ENCODE measurements at places on chromosomes 12 and 14.

- DNase-seq, result no peak
Measured at GRCh38 chr14:34733245-34733644, 18.9 kb upstream of the CFL2 start.

DNA sequence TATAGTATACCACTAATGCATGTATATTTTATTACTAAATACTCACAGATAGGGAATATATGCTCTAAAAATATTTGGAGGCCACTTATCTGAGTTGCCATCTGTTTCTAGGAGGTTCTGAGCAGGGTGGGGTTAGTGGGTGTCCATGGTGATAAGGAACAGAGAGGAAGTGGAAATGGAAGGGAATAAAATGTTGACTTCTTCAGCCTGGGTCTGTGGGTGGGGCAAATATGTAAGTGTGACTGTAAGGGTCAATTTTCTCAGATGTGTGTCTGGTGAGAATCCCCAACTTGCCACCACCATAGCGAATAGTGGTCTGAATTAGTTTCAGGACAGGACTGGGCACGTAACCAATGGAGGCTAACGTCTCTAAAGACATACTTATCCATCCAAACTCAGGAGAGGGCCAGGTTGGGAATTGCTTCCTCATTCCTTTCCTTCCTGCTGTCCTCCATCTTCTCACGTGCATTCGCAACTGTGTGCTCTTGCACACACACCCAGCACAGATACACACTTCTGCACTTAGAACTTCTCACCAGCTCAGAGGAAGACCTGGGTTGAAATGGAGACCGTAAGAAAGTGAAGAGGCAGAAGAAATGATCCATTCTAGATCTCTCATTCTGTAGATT is 54.2 kb upstream of the GZMB start:
- DNase-seq, result no peak

DNA sequence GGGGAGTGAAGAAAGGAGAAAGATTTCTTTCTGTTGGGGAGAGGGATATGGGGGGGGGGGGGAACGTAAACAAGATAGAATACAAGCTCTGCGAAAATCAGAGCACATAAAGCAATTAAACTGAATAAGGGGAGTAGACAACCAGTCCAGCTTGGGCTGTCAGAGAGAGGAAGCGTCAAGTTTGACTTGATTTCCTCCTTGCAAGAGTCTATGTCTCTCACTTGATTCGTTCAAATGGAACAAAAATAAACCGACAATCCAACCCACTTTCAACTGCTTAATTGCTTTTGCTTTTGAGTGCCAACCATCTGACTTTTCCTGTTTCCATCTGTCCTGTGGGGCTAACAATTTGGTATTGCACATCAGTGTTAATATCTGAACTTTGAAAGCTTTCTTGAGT is 942 bp downstream of the SYT1 start:
- DNase-seq, result no peak

DNA sequence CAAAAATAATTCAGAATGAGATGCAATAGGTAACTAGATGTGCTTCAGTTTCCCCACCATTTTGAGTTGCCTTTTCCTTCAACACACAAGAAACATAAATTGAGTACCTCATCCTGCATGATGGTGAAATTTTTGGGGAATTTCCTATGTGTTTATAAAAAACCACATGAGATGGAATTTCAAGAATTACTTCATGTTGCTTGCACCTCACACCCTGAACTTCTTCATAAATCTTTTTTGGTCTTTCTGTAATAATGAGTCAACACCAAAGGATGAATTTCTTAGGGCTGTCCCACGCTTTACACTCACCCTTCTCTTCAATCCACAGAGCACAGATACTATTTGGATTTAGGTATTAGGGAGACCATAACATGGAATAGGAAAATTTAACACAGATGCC is 22.6 kb upstream of the LUM start:
- peak; percentile 80 for DNase-seq

GRCh38 chr12:28036940-28037339 is 64.4 kb upstream of the PTHLH start:
- no peak for DNase-seq

DNA sequence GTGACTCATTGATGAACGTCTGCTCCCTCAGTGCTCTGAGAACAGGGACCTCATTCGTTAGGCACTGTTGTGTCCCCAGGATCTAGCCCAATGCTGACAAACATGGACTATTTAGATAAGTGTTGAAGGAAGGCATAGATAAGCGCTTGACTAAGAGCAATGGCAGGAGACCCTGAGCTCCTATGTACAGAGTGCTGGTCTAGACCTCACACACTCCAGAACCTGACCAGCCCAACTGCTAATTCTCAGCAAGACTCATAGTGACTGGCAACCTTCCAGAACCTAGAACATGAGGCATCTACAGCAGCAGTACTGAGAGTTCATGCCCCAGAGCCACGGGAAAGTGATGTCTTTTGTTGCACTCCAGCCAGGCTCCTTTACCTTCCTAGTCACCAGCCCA is 69.2 kb downstream of the CRACR2A start:
- DNase-seq, result no peak

DNA sequence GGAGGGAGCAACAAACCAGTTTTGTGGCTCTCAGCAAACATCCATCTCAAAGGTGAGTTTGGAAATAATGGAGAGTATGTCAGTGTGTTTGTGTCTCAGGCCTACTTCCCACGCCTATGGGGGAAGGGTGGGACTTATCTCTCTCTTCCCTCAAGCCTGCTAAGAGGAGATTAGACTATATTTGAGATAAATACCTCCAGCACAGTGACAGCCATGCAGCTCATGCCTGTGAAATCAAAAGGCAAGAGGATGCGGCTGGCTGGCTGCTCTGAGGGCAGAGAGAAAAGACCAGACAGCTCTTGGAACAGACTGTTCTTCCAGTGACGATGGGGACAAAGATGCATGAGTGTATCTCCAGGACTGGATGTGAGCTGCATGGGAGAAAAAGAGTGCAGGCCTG is 14.7 kb upstream of the POC1B start:
- DNase-seq, result no peak

GRCh38 chr14:88385212-88386101 is at the start of gene SPATA7:
SPATA7 (plus strand) TSS chr14:88385657; CDS start chr14:88385819, 162 bp downstream.
- peak; percentile 90 for DNase-seq

- no peak for DNase-seq
Measured at GRCh38 chr12:57241402-57242310, 9.3 kb downstream of the STAC3 start.
